ENCODE measurements at places on chromosomes 12 and 14. TPM values are rescaled to one million over a fixed set of nuclear protein-coding genes. Genes with fewer than 3 reads are reported as not detected.

DNA sequence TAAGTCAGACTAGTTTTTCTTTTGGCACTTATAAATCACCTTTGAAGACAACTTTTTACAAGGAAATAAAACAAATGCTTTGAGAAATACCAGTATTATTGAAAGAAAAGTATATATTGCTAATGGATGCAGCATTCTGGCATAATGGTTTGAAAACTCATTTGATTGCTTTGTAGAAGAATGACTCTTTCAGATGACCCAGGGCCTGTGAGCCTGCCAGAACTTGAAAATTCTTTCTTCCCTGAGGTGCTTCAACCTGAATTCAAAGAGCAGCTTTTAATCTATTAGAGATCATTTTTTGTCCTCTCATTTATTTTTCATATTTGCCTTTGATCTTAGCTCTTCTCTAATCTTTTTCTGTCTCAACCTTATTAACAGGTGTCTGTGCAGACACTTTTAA is 87.4 kb downstream of the LRRK2 start:
- no peak for DNase-seq
- H3K4me1 ChIP-seq = no peaks in the 10 kb centered on the region
- H3K36me3 ChIP-seq = no peaks in the 10 kb centered on the region
- H3K4me3 ChIP-seq = no peak overlapping the region
- H3K27me3 ChIP-seq = no peaks in the 10 kb centered on the region

- no peaks in the 10 kb centered on the region for H3K36me3 ChIP-seq
- no peak overlapping the region for H3K27ac ChIP-seq
- DNase-seq = no peak
- H3K27me3 ChIP-seq = no peaks in the 10 kb centered on the region
- no peaks in the 10 kb centered on the region for H3K4me1 ChIP-seq
Observed at GRCh38 chr12:101799774-101800173, 31.0 kb downstream of the GNPTAB start.

DNA sequence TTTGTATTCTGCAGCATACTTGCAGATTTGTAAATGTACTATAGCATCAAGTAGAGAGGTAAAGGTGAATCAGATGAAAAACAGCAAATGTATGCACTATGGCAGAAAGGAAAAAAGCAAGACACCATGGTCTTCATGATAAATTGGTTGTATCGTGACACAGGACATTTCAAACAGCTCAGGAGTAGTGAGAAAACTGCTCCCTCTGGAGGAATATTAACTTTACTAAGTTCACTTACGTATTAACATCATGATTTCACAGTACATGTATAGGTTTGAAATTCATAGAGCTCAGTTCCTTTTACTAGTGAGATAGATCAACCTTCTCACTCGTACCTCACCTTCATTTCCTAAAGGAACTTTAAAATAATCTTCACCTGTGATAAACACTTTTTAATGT is 6.5 kb downstream of the MBIP start:
- no peak overlapping the region for H3K27ac ChIP-seq
- no peaks in the 10 kb centered on the region for H3K4me1 ChIP-seq
- no peaks in the 10 kb centered on the region for H3K27me3 ChIP-seq
- no peak overlapping the region for H3K4me3 ChIP-seq
- peaks cover 23% of the 10 kb centered on the region for H3K36me3 ChIP-seq

- DNase-seq = no peak
- H3K4me1 ChIP-seq = peaks cover 8% of the 10 kb centered on the region
- H3K27me3 ChIP-seq = no peaks in the 10 kb centered on the region
- no peak overlapping the region for H3K4me3 ChIP-seq
- H3K36me3 ChIP-seq = no peaks in the 10 kb centered on the region
- no peak overlapping the region for H3K27ac ChIP-seq
Observed at GRCh38 chr14:92437729-92438285, 75.8 kb upstream of the RIN3 start.

ATG14 gene
- total RNA-seq = 11.1 TPM

AP1G2 gene
- total RNA-seq = 6.6 TPM

OR11H7 gene
- not detected for total RNA-seq
